ENCODE measurements at places on chromosomes 4 and X.

- peak; percentile 9 for DNase-seq
Measured at GRCh38 chrX:80807606-80807991, 2.1 kb downstream of the BRWD3 start.

GRCh38 chr4:37516057-37516775, 170.0 kb downstream of the RELL1 start:
- no peak for DNase-seq

GRCh38 chr4:101348367-101348827, 1.1 kb upstream of the PPP3CA start:
- DNase-seq = no peak

DNA sequence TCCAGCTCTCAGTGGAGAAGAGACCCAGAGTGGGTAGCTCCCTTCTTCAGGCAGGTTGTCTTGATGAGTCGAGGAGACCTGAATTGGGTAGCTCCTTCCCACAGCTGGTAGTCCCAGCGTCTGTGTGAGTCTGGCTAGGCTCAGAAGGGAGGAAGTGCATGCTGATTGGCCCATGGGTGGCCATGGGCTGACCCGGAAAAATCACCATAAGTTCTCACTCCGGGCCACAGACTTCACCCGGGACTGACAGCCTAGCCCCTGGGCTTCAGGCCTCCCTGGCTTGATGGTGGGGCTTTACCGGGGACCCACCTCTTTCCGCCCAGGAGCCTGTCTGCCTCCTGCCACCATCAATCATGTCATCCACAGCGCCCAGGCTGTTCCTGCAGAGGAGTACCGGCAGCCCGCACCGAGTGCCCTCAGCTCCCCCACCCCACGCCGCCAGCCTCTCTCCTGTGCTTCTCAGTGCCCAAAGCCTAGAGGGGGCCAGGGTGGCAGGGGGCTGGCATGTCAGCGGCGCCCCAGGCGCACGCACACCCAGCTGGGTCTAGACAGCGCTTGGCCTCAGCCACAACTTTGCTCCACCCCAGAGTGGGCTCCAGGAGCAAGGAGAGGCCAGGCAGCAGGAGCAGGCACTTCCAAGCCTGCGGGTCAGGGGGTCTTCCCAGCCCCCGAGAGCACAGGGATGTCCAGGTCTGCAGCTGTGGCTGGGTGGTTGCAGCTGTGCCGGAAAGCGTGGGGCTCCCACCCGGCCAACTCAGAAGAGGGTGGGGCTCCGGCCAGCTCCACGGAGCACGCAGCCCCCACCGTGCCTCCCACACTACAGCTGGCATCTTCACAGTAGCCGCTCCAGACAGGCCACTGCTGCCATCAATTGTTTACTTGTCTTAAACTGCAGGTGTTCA, 16.1 kb upstream of the SAT1 start:
- no peak for DNase-seq

GRCh38 chr4:79141530-79141929, 184.3 kb downstream of the NAA11 start:
- DNase-seq = peak; percentile 17

- no peak for DNase-seq
Measured at GRCh38 chr4:39621582-39621981, 17.1 kb downstream of the SMIM14 start.

DNA sequence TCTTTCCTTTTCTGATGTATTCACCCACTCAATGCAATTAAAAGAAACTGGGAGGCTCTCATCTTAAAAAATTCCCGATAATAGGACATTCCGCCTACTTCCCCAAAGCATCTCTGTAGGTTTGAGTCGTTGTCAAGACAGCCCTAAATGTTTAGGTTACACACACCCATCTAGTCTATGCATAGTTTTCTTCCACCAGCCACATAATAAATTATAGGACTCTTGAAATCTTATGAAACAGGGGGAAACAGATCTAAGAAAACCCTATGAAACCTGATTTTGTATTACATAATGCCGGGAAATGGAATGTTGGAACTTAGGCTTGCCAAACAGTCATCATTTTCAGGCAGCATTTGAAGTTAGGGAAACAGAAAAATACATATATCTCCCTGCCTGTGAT, 150.0 kb downstream of the PRKX start:
- no peak for DNase-seq

GRCh38 chrX:48045410-48046311, 25.8 kb downstream of the ZNF630 start:
- DNase-seq = no peak

- no peak for DNase-seq
Measured at GRCh38 chr4:47075919-47076318, 44.6 kb downstream of the GABRB1 start.

DNA sequence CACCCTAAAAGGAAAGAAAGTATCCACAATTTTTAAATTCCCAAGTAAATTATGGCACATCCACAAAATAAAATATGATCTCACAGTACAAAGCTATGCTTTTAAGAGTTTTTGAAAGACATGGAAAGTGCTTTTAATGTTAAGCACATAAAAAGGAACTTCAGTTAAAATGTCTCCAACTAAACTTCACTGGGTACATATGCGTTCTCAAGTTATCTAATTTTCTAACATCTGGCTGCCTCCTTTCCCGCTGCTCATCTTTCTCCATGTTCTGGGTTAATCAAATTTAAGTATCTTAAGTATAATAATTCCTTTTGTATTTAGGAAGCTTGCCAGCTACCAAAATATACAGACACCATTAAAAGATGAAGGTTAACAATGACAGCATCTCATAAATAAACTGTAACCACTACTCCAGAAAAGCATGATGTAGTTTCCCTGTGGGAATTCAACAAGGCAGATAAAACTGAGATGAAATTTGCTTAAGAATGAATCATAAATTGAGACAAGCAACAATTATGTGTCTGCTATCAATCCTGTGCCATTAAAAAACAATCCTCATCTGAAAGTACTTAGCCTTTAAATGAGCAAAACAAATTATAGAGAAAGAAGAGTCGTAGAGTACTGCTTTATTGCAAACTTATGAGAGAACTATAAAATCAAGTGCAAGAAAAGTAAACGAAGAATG, 25.1 kb downstream of the PRSS12 start:
- no peak for DNase-seq

DNA sequence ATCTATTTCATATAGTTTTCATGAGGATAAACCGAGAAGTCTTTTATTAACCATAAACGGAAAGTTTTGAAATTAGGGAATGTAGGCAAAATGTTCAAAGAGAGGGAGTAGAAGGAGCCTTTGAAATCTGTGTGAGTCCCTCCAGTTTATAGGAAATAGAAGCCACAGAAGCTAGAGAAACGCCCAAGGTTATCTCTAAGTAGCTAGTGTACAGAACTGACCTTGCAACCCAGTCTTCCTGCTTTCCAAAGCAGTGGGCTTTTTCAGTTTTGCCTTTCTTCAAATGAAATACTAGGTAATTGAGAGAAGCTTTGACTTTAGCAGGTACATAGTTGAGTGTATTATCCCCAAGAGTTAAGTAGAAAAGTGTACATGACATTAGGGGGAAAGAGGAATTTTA, 39.4 kb downstream of the STIM2 start:
- DNase-seq = no peak

DNA sequence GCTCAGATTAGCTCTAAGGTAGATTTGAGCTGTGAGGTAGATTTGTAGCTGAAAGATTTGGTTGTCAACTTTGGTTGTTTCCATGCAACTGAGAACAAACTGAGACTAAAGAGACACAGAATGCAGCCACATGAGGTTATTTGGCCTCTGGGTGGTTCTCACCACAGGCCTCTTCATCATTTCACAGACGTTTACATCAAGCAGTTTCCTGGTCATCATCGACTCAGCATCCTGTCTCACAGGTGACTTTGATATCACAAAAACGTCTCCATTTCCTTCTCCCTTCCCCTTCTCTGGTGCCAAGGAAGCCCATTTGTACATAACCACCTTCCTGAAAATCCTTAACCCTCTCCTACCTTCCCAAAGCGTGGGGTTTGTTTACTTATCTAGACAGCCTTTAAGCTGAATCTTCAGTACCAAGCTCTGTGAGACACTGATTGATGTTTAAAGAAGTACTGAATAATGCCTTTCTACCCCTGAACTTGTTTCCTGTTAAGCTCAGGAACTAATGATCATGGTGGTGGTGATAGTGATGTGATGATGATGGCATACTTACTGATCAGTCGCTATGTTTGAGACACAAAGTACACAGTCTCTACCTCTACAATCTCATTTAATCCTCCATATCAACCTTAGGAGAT, 81.9 kb downstream of the FAM114A1 start:
- no peak for DNase-seq

- DNase-seq = no peak
Measured at GRCh38 chr4:26953366-26953765, 92.7 kb downstream of the STIM2 start.

DNA sequence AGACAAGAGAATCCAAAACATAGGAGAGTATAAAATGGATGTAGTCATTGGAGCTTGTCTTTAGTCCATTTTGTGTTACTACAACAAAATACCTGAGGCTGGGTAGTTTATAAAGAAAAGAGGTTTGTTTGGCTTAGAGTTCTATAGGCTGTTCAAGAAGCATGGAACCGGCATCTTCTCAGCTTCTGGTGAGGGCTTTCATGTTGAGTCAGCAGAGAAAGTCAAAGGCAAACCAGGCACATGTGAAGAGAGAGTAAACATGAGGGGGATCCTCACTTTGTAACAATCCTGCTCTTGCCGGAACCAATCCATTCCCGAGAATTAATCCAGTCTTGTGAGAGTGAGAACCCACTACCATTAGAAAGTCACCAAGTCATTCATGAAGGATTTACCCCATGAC, 8.1 kb upstream of the HCCS start:
- DNase-seq = no peak

GRCh38 chr4:182863501-182863900, 53.7 kb downstream of the DCTD start:
- DNase-seq = no peak

DNA sequence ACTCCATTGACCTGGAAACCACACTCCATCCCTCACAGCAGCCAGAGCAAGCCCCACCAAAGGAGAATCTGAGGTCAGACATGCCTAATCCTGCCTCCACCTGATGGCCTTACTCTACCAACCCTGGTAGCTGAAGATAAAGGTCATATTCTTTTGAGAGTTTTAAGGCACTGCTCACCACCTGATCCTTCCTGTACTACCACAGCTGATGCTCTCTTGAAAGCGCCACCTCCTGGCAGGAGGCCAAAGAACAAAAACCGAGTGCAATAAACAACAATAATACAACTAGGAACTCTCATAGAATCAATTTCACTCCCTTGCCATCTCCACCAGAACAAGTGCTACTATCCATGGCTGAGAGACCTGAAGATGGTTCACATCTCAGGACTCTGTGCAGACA, 301.6 kb downstream of the NAF1 start:
- no peak for DNase-seq

GRCh38 chr4:33959519-33959918, 2284.8 kb downstream of the ARAP2 start:
- no peak for DNase-seq

DNA sequence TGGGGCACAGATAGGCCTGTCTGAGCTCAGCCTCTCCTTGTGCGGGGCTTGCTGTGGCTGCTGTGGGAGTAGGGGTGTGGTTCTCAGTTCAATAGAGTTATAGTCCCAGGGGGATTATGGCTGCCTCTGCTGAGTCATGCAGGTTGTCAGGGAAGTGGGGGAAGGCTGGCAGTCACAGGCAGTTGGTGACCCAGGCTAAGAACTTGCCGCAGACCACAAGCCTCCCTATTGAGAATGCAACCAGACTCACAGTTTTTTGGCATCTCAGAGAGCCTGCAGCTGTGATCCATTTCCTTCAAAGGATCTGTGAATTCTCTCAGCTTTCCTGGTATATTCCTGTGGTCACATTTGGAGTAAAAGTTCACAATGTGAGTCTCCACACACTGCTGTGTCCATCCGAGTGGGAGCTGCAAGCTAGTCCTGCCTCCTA, 364.9 kb downstream of the ZNF674 start:
- no peak for DNase-seq

GRCh38 chrX:14865201-14865600, 7.7 kb downstream of the FANCB start:
- no peak for DNase-seq

DNA sequence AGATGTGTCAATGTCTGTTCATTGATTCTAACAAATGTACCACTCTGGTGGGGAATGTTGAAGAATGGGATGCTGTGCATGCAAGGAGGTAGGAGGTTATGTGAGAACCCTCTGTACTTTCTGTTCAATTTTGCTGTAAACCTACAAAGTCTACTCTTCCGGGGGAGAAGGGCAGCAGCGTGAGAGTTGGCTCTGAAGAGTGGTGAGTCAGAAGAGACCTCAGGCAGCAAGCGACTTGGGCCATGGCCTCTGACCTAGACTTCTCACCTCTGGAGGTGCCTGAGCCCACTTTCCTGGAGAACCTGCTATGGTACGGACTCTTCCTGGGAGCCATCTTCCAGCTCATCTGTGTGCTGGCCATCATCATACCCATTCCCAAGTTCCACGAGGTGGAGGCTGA, 26.7 kb downstream of the MANBA start:
- DNase-seq = no peak

DNA sequence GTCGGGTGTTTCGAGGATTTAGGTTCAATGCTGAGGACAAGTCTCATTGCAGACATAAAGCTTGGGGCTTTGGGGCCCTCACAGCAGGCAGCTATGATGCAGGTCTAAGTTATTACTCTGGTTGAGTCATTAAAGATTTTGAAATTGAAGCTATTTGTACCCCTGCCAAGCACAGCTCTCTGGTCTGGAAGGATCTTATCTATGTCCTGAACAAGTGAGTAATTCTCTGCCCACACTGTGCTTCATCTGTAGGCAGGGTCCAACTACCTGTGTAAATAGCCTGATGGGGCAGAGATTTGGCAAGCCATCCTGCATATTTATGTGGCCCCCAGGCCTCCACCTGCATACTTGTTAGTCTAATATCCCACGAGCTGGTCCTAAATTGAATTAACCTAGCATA, 41.4 kb upstream of the MAGEA4 start:
- DNase-seq = no peak

- DNase-seq = no peak
Measured at GRCh38 chrX:104370089-104370488, 115.4 kb upstream of the ESX1 start.

All from GM13976 (cell line).